ENCODE measurements at places on chromosomes 6 and 20.

DNA sequence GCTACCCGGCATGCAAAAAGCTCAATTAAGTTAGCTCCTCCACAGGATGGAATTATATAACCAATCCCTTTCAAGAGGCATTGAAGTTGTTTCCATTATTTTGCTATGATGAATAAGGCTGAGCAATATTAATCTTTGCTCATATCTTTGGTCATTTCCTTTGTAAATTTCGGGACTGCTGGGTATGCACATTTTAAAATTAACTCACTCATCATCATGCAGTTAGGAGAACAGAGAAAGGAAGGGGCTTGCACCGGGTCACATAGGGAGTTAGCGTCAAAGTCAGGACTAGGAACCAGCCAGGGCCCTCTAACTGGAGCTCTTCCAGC is 430 bp upstream of the FAM110A start:
- DNase-seq, result no peak

GRCh38 chr6:75657327-75657726 is 55.6 kb downstream of the SENP6 start:
- DNase-seq, result no peak

DNA sequence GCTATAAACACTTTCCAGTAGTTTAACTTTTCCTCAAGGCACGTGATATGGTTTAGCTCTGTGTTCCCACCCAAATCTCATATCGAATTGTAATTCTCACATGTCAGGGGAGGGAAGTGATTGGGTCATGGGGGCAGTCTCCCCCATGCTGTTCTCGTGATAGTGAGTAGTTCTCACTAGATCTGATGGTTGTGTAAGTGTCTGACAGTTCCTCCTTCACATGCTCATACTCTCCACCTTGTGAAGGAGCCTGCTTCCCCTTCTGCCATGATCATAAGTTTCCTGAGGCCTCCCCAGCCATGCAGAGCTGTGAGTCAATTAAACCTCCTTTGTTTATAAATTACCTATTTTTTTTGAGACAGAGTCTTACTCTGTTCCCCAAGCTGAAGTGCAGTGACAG is 127.9 kb downstream of the DTNBP1 start:
- no peak for DNase-seq

- DNase-seq, result no peak
These were observed 158.1 kb upstream of the PROKR2 start for GRCh38 chr20:5474646-5475550.

DNA sequence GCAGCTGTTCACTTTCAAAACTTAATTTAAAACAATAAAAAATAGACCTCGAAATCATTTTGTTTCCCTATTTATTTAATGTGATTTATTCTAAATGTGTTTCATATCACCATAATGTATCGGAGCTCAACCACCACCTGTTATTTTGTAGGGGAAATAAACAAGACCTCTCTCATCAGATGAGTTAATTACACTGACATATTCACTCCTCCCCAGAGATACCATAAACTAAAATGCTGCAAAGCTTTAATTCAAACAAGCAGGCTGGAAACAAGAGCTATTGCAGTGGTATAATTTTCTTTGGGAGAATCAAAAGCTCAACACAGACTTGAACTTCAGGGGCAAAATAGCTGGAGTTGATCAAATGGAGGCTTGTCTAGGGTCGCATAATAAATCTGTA is 303.5 kb upstream of the TSHZ2 start:
- DNase-seq, result no peak

- no peak for DNase-seq
These were observed 227.4 kb downstream of the C6orf118 start for GRCh38 chr6:165081944-165082532.

DNA sequence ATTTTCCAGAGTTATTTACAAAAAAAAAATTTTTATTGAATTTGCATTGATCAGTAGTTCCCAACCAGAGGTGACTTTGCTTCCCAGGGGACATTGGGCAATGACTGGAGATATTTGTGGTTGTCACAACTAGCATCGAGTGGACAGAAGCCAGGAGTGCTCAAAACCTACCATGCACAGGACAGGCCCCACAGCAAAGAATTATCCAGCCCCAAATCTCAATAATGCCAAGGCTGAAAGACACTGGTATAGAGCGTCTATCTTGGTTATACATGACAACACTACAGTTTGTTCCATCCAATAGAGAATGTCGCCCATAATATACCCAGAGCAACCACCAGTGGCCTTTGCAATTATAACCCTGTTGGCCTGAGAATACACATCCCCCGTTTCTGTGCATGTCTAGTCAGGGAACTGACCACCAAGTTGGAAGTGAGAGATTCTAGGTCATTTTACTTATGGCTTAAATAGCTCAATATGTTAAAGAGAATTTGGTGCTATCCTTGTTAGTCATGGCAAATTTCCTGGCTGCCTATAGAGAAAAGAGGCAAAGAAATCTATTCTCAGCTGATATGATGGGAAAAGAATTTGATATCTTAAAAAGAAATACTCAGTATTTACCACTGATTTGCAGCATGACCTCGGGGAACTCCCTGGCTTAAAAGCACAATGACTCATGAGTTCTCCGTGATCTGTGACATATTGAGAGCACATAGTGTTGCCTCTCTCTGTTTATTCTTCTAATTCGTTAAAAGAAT is 76.0 kb upstream of the ADTRP start:
- DNase-seq, result no peak

DNA sequence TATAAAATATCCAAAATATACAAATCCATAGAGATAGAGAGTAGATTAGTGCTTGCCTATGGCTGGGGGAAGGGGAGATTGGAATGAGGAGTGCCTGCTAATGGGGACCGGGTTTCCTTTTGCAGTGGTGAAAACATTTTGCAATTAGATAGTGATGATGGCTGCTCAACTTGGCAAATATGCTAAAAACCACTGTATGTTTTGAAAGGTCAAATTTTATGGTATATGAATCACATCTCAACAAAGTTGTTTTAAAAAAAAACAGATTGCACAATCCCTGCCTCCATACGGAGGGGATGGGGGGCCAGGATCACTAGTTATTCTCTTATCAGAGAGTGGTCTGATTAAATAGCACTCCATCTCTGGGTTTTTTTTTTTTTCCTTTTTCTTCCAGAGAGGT is 76.9 kb upstream of the RIPOR2 start:
- DNase-seq, result no peak

- DNase-seq, result no peak
These were observed at the start of gene AGER for GRCh38 chr6:32184084-32184640. AGER (minus strand) TSS chr6:32184253; CDS start chr6:32184222, 31 bp downstream.

- DNase-seq, result no peak
These were observed 921.9 kb downstream of the QKI start for GRCh38 chr6:164336455-164336854.

- DNase-seq, result no peak
These were observed 43.4 kb upstream of the TRAM2 start for GRCh38 chr6:52620055-52620905.

- DNase-seq, result no peak
These were observed 663 bp downstream of the LST1 start for GRCh38 chr6:31586599-31587281.

DNA sequence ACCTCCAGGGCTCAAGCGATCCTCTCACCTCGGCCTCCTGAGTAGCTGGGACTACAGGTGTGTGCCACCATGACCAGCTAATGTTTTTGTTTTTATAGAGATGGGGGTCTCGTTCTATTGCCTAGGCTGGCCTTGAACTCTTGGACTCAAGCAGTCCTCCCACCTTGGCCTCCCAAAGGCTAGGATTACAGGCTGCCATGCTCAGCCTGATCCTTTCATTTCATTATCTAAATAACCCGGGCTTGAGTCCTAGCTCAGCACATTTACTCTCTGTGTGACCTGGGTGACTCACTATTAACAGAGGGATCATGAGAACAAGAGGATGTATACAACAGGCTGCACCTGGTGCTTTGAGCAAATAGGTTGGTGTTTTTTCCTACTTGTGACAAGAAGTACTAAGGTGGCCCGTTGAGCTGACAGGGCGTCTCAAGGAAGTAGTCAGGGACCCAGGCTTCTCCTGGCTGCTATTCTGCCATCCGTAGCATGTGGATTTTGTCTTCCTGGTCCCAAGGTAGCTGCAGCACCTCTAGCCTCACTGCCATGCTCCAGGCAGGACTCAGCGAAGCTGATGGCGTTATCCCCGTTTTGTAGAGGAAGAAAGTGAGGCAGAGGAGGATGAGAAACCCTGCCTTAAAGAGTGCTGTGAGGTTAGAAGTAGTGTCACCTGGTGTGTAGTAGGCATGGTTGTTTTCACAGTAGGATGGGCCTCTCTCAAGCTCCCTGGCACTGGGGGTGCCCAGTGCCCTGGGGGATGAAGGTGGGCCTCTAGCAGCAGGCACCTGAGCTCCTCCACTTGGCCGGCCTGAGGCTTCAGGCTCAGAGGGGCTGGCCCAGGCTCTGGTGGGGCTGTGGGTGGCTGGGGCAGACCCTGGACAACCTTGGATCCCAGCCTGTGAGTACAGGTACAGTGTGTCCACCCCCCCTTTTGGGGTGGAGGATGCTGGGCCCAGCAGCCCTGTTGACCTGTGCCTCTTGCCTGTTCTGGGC is 62.4 kb downstream of the ADNP start:
- no peak for DNase-seq

GRCh38 chr6:119195848-119196247 is 117.4 kb upstream of the FAM184A start:
- DNase-seq, result no peak

DNA sequence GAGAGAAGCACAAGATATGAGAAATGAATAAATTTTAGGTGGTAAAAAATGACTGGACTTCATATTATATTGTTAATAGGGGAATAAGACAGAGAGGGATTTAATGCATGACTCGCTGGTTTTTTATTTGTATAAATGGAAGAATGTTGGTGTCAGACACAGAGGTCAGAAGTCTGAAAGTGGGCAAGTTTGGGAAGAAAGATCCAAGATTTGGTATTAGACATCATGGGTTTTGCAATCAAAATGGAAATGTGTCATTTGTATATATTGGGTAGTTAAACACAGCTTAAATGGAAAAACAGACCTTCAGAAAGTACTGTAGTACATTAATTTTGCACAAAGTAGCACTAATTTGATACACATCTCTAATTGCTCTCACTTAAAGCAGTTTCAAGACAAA is 96.2 kb downstream of the EYA4 start:
- no peak for DNase-seq

DNA sequence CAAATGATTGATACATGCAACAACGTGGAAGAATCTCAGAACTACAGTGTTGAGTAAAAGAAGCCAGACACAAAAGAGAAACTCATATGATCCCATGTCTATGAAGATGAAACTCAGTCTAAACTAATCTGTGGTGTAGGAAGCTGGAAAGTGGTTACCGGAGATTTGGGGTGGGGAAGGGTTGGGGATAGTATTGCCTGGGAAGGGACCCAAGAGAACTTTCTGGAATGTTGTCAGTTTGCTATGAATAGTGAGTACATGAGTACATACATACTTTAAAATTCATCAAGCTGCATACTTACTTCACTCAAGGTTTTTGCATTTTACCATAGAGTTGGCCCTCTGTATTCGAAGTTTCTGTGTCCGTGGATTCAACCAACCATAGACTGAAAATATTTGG is 106.0 kb downstream of the SAMD5 start:
- DNase-seq, result no peak

DNA sequence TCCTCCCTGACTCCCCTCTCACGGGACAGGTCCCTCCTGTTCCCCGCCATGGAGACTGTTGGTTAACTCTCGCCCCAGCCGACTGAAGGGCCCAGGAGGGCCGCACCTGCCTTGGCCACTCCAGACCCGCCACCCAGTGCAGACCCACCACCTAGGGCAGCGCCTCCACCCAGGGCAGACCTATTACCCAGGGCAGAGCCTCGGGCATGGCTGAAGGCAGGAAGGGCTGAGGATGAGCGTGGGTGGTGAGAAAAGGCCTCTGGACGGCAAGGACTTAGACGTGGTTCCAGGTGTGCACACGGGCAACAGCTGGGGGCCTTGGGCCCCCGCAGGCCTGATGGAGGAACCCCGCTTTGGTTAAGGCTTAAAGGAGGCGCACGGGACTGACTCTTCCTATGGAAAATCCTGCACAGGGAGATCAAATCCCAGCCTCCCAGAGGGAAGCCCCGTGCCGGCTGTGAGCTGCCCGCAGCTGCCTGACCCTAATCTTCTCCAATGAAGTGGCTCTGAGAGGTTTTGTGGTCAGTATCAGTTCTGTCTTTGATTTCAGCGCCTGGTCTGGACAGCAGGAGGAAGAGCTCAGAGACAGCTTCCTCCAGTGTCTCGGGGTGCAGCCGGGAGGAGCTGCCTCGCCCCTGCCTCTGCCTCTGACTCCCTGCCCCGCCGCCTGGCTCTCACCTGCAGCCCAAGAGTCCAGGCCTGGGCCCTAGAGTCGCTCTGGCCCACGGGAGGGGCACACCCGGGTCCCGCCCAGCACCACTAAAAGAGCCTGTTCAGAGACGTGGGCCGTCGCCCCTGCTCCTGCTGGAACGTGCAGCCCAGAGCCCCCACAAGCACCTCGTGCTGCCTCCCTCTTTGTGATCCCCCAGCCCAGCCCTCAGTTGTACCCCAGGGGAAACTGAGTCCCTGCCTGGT is 12.1 kb upstream of the CHRNA4 start:
- no peak for DNase-seq

- no peak for DNase-seq
These were observed 492.4 kb downstream of the RFPL4B start for GRCh38 chr6:112839525-112839961.

DNA sequence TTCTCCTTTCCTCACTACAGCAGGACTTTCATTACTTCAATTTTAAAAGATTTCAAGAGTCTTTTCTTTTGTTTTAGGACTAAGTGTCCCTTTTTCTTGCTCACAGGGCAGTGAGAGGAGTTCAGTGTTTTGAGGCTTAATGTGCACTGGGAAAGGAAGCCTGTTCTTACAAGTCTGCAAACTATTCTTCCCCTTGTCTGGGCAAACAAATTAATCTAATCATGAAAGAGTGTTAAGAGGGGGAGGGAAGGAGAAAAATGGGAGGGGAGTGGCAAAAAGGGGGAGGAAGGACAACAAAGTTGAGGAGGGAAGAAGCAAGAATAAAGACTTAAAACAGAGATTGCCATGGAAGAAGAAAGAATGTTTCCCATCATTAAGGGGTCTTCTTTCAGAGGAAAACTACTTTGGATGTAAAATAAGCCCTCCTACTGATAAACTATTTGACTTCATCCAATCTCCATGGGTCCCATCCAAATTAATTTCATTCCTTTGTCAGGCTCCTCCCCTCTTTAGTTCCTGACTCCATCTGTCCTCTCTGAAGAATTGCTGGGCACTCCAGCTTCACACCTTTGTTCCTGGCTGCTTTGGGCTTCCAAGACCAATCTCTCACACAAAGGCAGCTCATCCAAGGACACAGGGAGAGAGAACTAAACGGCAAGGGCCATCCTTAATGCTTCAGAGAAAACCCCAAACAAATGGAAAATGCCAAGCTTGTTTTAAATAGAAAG is 244.5 kb downstream of the TPBG start:
- no peak for DNase-seq

DNA sequence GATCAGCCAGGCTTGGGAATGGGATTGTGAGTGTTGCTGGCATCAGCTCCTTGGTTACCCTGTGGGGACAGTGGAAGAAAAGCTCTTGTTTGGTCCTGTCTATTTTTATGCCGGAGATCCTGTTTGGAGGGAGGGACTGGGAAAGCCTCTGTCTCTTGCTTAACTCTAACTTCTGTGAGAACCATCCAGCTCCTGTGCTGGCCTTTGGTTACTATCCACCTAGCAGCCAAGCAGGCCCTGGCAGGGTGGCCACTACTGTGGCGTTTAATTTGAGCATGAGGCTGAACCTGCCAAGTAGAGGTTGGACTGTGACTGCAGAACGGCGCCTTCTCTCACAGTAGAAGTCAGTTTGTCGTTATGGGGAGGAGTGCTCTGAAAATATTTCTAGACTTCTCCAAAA is 193.3 kb downstream of the UTRN start:
- DNase-seq, result no peak

Measured in activated CD4-positive, CD25-positive, alpha-beta regulatory T cell treated with anti-CD3 and anti-CD28 coated beads, Interleukin-2, amount 50 U/mL, for 16 hours (primary cell).